ENCODE measurements at places on chromosomes 12 and 14. TPM values are rescaled to one million over a fixed set of nuclear protein-coding genes. Genes with fewer than 3 reads are reported as not detected.

ASB2 gene
- 0.16 TPM for polyA plus RNA-seq

OR11H6 gene
- polyA plus RNA-seq: not detected

C1S gene
- 65.5 TPM for polyA plus RNA-seq

DNAI7 gene
- 0.66 TPM for polyA plus RNA-seq

KLRB1 gene
- polyA plus RNA-seq: not detected

LRP1-AS gene
- polyA plus RNA-seq: not detected

PMCH gene
- polyA plus RNA-seq: not detected

M6PR gene
- polyA plus RNA-seq: 145 TPM

- DNase-seq: no peak
These were observed 164.5 kb downstream of the KIF26A start for GRCh38 chr14:104302794-104303405.

DNA sequence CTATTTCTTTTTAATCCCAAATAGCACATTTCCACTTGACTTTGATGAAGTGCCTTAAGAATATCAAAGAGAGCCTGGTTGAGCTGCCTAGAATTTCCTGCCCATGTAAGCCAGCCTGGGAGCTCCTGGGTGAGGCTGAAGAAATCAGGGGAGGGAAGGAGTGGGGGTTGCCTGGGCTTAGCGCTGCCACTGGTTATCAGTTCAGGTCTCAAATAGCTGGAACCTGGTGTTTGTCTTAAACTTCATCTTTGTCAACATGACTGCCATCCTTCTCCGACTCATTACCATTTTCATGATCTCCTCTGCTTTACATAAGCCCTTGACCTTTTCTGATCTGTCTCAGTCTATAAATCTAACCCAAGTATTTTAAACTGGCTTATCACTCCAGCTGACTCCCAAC lies 151.5 kb downstream of the TTC8 start:
- no peak for DNase-seq

DNA sequence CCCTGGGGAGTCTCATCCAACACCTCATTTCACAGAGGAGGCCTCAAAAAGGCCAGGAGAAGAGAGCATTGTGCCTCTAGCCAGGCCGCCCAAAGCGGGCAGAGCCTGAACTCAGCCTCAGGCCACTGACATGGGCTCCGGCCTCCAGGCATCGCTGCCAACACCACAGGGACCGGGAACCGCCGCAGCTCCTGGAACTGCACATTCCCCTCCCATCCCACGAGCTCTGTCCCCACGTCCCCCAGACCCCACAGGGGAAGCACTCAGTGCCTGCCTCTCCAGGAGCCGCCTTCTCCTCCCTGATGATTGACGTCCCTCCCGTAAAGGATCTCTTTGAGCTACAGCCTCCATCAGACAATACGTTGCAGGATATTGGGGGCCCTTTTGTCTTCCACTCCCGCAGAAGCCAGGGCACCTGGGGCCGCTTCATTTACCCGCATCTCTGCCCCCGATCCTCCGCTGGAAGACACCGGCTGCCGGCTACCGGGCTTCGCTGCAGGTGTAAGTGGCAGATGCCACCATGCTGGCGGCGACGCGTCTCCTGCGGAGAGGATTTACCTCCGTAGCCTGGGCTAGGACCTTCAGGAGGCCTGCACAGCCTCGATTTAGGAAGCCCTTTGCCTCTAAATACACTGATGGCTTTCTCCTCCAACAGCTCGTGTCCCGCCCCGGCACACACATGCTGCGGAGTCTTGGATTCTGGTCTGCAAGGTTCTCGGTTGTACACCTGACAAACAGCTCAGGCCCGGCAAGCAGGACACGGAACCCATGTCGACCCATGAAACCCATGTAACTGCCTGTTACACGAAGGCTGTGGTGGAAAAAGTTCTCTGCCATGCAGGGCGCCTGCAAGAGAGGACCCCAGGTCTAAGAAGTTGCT lies 104.8 kb downstream of the RIMBP2 start:
- no peak for DNase-seq

GRCh38 chr12:61536525-61536924 lies 723.7 kb upstream of the USP15 start:
- DNase-seq: no peak

DNA sequence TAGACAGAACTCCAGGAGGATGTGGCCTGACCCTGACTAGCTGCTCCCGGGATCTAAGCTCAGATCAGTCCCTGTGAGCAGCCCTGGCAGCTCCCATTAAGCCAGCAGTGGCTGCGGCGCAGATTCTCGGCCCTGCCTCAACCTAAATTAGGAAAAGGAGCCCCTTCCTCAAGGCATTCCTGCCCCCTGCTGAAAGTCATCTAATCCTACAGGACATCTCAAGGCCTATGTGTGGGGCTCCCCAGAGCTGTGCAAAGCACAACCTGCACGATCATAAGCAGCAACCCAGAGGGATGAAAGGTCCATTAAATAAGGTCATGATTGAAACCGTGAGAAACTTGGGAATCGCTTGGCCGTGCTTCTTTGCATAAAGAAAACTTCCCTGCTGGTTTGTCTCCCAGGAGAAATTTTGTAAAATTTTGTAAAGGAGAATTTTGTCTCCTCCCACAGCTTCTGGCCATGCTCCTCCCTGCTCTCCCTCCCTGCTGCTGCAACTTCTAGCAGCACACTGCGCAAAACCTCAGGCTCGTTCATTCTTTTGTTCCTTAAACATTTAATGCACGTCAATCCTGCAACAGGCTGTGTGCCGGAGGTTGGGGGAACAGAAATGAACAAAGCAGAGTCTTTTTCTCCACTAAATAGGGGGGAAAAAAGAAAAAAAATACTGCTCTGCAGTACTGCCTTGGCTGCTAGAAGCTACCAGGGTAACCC lies 96.6 kb upstream of the SLC35F4 start:
- no peak for DNase-seq
